A549 treated with AZD2906 at 1 μM for 4 hours (cell line): ENCODE measurements at places on chromosomes 1 and 21. TPM values are rescaled to one million over a fixed set of nuclear protein-coding genes. Genes with fewer than 3 reads are reported as not detected.

GBP7 gene
- total RNA-seq = not detected in 5 replicates

FCRL2 gene
- not detected in 5 replicates for total RNA-seq

C2CD2 gene
- total RNA-seq = 5.8 to 7.4 TPM (median 6.4 TPM) in 5 replicates

PDIK1L gene
- total RNA-seq = 1.7 to 2.4 TPM (median 1.9 TPM) in 5 replicates

S100A9 gene
- total RNA-seq = 0.45 to 0.90 TPM (median 0.59 TPM) in 5 replicates

TAS1R1 gene
- 0.03 TPM in 1 of 5 replicates, not detected in the others for total RNA-seq

ATP6V1G3 gene
- total RNA-seq = not detected in 5 replicates

ORC1 gene
- total RNA-seq = 22.0 to 27.7 TPM (median 23.6 TPM) in 5 replicates

OR2M3 gene
- not detected in 5 replicates for total RNA-seq

CFAP45 gene
- total RNA-seq = 0.49 to 0.67 TPM (median 0.55 TPM) in 5 replicates

SIK1 gene
- total RNA-seq = 15.3 to 21.6 TPM (median 16.4 TPM) in 5 replicates

CBR3 gene
- 9.9 to 11.6 TPM (median 11.3 TPM) in 5 replicates for total RNA-seq
